SW480 (cell line): ENCODE measurements at places on chromosomes 13 and 19.

GRCh38 chr13:24022568-24022967 is 125.3 kb upstream of the C1QTNF9B start:
- no peak for DNase-seq

DNA sequence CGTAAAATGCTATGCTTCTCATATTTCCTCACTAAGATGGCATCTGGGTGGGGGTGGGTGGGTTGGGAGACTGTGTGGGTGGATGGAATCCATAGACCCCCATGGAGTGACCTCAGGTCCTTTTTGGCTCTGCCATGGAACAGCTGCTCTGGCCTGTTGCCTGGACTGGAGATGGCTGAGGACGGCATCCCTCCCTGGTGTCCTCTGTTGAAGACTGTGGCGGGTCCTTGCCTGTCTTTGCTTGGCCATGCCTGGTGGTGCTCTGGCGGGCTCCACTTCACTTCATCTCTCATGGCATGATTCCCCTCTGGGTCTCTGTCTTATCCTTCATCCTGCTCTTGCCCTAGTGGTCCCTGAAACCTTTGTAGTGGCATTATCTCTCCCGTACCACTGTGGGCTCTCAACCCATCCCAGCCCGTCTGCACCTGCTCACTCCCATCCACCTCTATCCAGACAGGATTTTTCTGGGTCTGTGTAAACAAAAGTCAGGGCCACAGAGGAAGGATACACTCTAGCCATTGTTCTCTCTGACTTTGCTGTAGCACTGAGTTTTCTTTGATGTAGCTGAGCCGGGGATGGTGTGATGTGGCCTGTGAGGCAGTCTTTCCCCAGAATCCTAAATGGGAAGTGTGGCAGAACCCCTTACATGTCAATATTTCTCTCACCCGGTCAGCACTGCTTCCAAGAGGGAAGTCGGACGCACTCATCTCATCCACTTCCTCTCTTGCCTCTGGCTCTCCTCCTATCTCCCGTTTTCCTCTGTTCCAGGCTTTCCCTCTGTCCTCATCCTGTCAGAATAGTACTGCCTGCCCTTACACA is 36.1 kb downstream of the WDFY2 start:
- DNase-seq, result peak; percentile 93

DNA sequence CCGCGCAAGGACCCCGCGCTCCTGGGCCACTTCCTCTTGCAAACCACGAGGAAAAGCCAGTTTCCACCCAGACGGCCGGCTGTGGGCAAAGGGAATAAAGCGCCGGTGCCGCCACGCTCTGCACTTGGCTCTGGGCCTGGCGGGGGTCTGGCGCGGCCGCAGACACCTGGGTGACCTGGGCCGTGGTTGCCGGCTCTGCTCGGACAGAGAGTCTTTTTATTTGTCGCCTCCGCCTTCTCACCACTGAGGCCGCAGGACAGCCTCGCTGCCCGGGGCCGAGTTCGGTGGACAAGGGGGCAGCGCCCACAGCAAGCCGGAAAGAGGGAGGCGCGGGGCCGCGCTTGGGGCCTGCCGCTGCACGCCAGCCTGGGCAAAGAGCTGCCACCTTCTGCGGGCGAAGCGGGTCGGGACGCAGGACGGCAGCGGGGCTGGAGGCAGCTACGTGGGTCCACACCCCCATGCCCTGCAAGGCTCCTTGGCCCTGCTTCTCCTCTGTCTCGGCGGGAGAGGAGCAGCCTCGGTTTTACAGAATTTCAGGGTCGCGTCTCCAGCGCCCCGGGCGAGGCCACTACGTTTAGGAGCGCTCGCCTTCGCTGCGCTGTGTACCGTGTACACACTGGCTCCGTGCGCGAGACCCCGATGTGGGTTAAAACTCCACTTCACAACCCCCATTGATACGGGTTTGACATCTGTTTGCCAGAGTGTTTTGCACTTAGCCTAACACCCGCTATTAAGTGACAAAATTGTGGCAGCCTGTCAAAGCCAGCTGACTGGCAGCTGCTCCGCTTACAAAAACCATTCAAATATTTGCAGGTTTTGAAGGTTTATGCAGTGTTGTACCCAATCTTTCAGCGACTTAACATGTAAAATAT is 13.0 kb upstream of the SOX1 start:
- no peak for DNase-seq

DNA sequence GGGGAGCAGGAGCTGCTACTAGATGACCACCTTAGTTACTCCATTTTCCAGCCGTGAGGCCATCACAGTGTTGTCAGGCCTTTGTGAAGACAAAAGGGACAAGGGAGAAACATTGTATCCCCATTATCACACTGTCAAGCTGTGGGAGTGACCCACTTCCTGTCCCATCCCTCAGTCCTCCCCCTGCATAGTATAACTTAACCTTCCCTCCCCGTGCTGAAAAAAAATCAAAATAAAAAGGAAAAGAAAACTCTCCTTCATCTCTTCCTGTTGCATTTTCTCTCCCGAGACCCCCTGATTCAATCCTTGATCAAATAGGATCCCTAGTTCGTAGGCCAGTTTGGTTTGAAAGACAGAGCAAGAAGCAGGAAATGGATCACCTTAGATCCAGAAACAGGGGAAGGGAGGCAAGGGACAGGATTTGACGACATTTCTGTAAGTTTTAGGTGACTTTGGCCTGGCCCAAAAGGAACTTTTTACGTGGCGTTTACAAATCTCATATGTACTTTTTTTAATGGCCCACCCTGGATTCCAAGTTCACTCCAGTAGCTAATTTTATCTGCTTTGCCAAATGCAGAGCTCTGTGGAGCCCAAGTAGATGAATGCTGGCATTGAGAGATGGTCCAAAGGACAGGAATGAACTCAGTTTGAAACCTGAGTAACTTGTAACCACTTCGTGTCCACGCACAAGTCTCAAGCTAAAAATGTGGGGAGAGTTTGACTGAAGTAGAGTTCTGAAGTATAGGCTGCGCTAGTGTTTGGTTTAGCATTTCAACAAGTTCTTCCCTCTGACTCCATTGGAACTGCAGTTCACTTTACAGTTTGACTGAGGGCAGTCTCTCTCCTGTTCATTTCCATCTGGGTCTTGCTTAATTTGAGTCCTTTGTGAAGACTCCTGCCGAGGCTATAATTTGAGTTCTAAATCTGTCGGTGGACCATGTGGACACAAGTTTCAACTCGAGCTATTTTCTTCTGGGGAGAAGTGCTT is 16.6 kb upstream of the GATAD2A start:
- DNase-seq, result no peak

DNA sequence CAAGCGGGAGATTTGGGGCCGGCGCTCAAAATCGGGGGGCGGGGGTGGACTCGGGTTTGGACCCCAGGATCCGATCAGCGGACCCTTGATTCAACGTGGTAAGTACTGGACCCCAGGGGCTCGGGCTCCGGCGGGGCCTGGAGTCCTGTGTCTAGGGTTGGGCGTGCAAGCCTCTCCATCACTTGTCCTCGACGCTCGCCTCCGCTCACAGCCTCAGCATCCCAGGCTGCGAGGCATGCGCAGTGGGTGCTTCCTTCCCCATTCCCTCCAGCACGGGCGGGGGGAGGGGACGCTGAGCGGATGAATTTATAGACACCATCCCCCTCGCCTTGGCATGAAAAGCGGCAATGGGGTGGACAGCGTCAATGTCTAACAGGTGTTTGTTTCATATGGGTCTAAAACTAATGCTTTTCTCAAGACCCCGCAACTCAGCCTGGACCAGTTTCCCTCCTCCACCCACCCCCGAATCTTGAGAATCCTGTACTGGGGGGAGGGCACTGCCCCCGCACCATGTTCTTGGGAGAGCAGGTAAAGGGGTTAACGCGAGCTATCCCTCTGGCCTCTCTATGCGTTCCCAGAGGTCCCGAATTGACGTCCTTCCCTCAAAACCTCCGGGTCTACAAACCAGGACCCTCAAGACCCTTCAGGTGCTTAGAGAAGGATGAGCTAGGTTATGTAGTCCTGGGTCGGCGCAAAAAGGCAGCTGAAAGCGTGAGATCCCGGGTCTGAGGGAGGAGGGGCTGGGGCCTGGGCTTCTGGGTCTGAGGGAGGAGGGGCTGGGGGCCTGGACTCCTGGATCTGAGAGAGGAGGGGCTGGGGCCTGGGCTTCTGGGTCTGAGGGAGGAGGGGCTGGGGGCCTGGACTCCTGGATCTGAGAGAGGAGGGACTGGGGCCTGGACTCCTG is 579 bp downstream of the CPT1C start:
- no peak for DNase-seq

DNA sequence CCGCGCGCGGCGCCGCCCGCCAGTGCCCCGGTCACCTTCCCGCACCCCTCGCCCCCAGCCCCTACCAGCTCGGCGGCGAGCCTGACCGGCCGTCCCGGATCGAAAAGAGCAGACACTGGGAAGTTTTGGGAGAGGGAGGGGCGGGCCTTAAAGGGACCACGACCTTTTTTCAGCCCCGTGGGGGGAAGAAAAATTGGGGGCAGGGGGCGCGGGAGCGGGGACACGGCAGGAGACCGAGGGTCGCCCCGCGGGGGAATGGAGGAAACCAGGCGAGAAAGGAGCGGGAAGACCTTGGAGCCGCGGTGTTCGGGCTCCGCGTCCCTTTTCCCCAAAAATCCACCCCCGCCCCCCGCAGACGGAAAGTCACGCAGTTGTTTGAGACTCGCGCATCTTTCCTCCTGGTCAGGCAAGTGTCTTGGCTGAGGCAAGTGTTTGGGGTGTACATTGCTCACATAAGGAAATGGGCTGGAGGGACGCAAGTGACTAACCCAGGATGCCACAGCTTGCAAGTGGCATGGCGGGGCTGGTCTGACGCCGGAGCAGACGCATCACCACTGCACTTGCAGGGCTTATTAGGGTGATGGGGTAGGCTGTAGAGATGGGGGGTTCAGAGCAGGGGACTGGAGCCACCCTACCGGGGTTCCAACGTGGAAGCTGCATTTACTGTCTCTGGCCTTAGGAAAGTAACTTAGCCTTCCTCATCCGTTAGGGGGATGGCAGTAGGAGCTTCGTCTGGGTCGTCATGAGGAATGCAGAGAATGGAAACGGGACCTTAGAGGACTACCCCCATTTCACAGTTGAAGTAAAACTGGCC is 2.7 kb upstream of the HNRNPL start:
- DNase-seq, result peak; percentile 74

GRCh38 chr19:6738787-6739389 is 592 bp upstream of the TRIP10 start:
- no peak for DNase-seq

- no peak for DNase-seq
Measured at GRCh38 chr13:102198418-102199311, 203.2 kb downstream of the FGF14 start.

DNA sequence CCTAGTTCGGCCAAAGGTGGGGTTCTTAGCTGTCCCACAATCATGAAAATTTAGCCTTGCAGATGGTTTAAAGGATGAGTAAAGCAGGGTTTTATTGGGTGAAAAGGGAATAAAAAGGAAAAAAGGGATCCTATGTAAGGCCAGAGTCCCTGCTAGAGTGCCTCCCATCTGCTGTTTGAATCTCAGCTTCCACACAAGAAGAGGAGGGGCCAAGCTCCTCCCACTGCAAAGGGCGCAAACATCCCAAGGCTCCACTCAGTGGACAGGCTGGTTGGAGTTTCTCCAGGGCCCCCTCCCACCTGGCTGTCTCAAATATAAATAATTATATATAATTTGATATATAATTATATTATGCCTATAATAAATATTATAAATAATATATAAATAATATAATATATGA is 1272.1 kb upstream of the PCDH20 start:
- DNase-seq, result no peak

DNA sequence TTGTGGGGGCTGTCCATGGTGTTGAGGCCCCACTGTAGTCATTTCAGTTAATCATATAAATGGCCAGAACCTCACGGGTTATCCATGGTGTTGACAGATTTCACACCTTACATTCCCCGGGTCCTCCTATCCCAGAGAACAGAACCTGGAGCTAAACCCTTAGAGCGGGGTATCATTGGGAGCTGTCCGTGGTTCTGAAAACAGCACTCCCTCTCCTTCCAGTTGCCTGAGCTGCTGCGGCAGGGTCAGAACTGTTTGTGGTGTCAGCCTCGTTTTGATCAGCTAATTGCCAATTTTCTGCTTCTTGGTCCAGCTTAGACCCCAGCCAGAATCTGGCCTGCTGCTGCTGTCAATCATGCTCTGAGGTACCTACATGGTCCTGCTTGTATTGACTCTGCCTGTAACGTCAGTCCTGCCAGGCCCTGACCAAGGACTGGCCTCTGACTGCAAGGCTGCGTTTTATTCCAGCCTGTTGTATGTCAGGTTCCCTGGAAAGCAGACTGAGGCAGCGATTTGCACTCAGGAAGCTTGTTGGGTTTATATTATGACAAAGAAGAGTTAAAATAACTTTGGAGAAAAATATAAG is 55.8 kb upstream of the KCTD15 start:
- DNase-seq, result peak; percentile 50

- DNase-seq, result no peak
Measured at GRCh38 chr13:79792716-79793115, 311.8 kb downstream of the NDFIP2 start.

GRCh38 chr13:35714121-35714520 is 237.6 kb upstream of the MAB21L1 start:
- no peak for DNase-seq

DNA sequence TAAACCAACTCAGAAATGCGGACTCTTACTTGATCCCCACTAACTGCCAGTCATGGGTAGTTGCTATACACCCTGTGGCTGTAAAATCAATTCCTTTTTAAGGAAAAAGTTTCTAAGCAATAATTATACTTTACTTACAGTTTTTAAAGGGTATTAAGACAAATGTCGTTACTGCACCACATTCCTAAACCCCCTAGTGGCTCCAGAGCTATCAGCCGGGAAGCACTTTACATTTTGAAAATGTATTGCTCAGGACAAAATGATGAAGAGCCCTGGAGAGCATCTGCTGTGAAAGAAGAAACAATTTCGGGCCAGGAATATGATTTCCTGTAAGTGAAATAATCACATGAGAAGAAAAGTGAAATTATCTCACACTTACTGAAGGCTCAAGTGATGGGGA is 36.7 kb downstream of the DCLK1 start:
- DNase-seq, result no peak

- no peak for DNase-seq
Measured at GRCh38 chr13:22961835-22962537, 218.8 kb upstream of the SGCG start.

DNA sequence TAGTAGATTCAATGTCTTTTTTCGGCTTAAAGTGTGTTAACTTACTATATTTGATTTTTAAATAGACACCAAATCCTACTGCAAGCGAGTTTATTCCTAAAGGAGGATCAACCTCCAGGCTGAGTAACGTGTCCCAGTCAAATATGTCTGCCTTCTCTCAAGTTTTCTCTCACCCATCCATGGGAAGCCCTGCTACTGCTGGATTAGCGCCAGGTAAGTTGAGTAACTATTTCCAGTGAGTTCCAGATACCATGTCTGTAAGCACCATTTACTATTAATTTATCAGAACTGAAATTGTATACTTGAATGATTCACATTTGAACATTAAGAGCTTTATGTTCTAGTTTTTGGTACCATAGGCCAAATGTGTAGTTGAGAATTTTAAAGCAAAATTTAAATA is 81.8 kb downstream of the PAN3 start:
- no peak for DNase-seq

DNA sequence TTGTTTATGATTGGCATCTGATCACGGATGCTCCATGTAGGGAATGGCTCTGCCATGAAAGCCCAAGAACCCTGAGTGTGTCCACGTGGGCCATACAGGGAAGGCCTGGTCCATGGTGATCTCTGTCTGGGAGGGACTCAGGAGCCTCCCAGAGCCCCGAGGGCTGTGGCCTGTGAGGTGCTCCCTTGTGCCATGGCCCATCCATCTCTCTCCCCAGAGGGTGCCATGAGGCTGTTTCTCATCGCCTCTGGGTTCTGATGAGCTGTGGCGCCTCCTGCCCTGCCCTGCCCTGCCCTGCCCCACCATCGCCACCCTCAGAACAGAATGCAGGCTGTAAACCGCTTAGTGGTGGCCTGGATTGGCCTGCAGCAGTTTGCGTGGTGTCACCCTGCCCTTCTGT is 83.1 kb downstream of the ATP11A start:
- DNase-seq, result no peak
